AG09319 (cell line): ENCODE measurements at places on chromosomes 12 and 14.

GRCh38 chr12:47636908-47637780 is 68.7 kb downstream of the RPAP3 start:
- no peak for DNase-seq

DNA sequence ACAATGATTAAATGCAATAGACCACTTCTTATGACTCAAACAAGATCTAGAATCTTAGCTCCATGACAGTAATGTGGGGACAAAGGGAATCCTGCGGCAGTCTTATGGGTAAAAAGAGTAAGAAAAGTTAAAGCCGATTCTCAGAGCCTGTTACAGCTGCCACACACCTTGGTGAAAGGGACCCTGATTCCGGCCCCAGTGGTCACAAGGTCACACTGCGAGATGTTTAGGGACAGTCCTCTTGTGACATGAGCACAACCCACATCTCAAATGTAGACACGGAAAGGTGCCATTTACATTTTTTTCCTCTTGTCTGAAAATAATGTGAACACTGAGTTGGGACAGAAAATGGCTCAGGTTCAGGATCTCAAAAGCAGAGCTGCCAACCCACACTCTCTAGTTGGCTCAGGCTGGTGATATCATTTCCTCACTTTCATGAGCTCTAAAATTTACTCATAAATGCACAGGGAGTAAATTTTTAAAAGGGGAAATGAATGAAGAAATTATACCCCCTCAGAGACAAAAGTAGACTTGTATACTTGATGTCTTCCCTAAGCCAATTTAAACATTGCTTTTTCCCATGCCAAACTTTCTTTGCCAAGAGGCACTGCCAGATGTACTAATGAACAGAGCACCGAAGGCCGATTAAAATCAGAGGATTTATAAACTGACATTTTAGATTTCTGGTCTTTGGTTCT is 113.1 kb upstream of the OVCH1 start:
- DNase-seq = no peak

DNA sequence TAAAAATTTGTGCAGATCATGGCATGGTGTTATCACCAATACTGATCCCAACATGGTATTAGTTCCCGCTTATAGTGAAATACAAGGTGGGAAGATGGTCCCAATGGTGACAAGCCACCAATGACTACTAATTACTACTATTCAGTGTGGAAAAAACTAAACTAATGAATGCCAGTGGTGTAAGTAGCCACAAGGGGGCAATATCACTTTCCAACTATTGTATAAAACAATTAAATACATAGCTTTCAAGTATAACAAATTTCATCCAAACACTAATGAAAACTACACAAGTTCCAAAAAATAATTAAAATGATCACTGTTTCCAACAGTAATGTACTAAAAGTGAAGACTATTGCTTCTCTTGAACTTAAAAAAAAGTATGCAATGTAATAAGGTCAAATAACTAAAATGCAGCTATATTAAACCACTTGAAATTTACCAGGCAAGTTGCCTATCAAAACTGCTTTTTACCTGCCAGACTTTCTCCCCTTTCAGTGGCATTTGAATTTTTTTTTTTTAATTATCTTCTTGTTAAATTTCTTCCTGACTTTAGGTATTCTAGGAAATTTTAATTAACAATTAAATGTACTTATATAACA is 58.0 kb downstream of the PAPLN start:
- DNase-seq = no peak

DNA sequence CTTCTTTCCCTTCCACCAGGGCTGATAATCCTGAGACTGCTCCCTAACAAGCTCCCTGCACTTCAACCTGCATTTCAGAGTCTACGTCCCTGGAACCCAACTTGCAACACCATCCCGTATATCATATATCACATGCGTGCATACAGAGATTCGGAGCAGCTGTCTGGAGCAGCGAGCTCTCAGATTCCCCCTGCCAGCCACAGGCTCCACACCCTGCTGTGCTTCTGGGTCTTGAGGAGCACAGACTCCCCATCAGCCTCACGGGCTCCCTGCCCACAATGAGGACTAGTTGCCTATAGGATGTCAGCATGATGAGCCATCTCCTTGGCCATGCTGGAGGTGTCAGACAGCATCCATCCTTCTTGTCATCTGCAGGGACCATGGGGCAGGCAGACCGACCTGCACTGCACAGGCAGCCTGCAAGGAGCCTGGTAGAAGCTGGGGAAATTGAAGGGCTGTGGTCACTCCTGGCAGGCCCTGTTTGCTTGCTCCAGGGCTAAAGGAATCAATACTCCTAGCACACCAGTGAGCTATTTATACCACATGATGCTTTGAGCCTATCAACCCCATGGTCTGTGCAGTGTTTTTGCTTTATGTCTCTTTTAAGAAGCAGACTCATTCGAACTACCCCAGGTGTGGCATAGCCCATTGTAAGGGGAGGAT is 19.6 kb upstream of the HDAC7 start:
- no peak for DNase-seq

GRCh38 chr12:12693111-12693671 is 2.8 kb downstream of the GPR19 start:
- no peak for DNase-seq

DNA sequence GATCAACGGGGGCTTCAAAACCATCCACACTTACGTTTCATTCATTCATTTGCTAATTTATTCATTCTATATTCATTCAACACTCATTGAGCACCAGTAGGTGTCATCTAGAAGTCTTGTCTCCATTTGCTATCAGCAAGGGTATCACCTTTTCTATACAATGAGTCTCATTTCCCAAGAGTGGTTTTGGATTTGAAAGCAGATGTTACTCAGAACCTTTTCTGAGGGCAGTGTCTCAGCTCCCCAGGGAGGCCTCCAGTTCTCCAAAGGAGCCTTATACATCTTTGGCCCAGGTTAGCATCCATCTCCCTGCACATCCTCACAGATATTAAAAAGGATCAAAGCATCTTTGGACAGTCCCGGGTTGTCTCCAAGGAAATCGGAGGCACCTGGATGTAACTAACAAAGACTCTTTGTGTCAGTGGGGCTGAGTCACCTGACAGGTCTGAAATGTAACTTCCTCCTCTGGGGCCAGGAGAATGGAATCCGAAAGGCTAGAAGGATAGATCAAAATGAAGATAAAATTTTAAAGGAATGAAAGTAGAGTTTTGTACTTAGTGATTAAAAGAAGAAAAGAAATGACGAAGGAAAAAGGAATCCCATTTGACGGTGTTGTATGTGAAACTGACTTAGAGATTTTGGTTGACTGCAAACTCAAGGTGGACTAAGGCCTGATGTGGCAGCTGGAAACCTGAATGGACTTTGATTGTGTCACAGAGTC is 103.0 kb downstream of the VCPKMT start:
- no peak for DNase-seq

DNA sequence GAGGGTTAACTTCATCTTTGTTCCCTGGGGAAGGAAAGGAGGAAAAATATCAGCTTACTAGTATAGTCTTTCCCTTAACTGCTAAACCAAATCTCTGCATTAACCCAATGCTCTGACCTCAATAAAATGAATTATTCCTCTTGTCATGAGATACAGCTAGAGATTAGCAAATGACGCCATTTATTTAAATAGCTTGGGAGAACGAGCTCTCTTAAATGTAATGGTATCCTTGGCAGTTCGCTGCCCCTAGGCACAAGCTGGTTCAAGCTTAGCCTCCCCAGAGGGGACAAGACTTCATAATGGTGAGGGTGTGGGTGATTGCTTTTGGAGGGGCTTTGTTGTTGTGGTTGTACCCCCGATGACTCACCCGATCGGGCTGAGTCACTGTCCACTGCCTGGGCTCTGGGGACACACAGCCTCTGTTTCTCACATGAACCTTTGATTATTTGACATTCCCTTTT is 19.6 kb downstream of the FNTB start:
- no peak for DNase-seq

DNA sequence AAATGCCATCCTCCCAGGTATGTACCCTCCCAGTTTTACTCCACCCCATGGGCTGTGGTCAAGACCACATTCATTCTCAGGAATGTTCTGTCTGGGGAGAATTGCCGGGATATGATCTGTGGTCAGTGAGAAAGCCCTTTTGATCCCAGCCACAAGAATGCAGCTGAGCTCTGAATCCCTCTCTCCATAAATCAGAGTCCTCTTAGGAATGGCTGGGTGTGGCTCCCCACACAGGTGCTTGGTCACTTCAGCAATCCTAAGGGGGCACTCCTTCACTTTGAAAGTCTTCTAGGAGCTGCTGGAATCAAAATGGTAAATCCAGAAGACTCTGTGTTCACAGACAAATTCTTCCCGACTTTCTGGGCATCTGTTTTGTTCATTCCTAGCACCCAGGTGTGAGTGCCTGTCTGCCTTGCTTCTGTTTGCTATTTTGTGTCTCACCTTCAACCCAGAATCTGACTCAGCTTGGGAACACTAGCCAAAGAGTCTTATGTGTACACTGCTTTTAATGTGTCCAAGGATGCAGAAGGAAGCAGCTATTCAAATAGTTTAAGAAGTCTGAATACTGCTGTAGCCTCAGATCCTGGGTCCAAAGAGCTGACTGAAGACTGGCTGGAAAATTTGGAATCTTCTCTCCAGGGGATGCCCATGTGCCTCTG is 144.6 kb upstream of the CDKN3 start:
- peak; percentile 8 for DNase-seq

DNA sequence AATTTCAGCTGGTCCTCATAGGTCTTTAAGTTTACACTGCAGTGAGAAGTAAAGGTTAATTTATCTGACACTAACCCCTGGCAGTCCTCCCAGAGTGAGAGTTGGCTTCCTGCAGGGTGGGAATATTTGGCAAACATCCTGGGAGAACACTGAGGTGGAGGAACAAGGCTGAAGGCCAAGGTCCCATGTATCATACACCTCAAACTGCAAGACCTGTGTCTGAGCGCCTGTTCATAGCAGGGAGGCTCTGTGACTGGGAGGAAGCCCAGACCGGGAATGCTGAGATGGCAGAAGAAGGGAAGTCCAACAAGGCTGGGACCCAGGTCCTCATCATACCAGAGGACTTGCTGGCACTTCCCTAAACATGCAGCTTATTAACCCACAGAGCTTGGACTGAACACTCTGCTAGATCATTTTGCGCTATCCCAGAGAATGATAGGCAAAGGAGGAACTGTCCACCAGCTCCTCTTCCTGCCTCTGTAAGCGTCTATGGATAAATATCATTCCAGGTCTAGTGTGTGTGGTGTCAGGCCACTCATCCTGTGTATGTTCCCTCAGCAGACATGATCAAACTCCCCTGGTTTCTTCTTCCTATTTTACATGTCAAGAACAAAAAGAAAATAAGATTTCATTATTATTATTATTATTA is 199.6 kb upstream of the CNOT2 start:
- no peak for DNase-seq

DNA sequence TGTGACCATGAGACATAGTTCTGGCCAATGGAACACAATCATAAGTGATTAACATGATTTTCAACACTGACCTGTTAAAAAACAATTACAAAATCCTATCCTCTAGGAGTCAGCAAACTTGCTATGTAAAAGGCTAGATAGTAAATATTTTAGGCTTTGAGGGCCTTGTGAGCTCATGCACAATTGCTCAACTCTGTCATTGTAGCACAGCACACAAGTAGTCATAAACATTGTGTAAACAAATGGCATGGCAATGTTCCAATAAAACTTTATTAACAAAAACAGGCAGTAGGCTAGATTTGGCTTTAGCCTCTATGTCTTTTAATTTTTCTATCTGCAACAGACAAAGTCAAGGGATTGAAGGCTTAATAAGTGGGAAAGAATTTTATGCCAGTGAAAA is 350.7 kb downstream of the C12orf50 start:
- DNase-seq = no peak

- no peak for DNase-seq
Observed at GRCh38 chr12:117832459-117833457, 136.0 kb downstream of the KSR2 start.

- no peak for DNase-seq
Observed at GRCh38 chr12:52317468-52318052, 3.6 kb downstream of the KRT83 start.
